ENCODE measurements at places on chromosomes 5 and 9.

- DNase-seq = no peak
Measured at GRCh38 chr9:71592400-71592799, 175.9 kb downstream of the CEMIP2 start.

DNA sequence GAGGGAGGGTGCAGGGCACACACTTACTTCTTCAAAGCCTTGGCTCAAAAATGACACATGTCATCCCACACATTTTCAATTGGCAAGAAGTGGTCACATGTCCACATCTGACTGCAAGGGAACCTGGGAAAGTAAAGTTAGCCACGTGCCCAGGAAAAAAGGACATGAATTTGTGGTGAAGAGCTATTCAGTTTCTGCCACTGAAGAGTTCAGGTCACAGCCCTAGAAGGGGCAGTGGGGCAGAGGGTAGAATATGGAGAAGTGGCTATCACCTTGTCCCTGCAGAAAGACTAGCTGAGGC, 1.9 kb upstream of the RGS14 start:
- DNase-seq = no peak

GRCh38 chr5:76385540-76385939, 17.5 kb upstream of the IQGAP2 start:
- DNase-seq = no peak

DNA sequence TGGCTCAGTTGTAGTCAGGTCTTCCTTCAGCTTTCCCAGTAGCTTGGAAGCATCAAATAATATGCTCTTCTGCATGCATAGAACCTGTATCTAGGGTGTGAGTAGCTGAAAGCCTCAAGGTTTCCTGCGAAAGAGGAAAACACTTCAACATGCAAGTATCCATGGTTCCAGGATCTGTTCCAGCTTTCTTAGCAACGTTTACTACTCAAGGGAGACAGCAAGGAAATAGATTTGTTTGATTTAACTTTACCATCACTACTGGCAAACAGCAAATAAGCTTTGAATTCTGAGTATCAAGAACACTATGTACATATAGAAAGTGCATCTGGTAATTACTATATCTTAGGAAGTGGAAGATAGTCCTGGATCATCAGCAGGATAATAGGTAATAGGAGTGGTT, 341.0 kb downstream of the PRR16 start:
- no peak for DNase-seq

- DNase-seq = no peak
Measured at GRCh38 chr9:111803924-111804323, 9.2 kb upstream of the SHOC1 start.

DNA sequence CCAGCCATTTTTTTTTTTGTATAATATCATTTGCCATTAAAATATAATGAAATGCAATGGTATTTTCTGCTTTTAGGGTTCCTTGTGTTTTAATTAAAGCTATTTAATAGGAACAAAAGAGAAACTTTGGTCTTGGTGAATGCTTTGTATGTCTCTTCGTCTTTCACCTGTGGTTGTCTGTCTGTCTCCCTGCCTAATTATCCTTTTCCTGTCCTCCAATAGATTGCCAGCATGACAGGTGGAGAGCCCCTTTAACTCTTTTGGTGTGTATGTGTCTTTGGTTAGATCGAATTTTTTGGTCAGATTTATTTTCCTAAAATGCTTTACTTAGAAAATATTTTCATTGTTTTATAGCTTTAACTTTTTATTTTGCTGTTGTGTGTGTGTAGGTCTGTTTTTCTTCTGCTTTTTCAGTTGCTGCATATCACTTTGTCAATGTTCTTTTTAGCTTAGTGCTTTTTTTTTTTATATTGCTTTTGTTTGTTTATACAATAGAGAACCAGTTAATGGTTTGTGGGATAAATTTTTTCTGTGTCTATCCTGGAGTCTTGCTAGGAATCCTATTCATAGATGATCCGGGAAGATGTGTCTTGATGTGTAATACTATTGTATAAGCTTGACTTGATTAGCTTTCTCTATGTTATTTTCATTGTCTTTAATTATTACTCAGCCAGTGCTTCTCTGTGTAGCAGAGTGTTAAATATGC, 8.6 kb downstream of the CHMP5 start:
- DNase-seq = no peak

All from CD4-positive, alpha-beta T cell treated with Interferon gamma for 1 hour (primary cell).